ENCODE measurements at places on chromosomes 4 and X. TPM values are rescaled to one million over a fixed set of nuclear protein-coding genes. Genes with fewer than 3 reads are reported as not detected.

DNA sequence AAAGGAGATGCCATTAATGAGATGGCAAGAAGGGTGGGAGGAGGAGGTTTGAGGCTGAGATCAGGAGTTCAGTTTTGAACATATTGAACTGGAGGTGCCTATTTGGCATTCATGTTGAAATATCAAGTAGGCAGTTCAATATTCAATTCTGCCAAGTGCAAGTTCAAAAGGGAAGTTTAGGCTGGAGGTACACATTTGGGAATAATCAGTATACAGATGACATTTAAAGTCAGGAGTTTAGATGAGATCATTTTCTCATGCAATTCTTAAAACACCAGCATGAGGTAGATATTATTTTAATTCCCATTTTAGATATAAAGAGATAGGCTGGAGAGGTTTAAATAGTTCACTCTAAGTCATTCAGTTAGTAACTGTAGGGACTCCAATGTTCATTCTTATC is 26.1 kb downstream of the COQ2 start:
- H3K4me3 ChIP-seq, result no peak overlapping the region
- no peaks in the 10 kb centered on the region for H3K4me1 ChIP-seq
- no peaks in the 10 kb centered on the region for H3K27me3 ChIP-seq
- H3K36me3 ChIP-seq, result no peaks in the 10 kb centered on the region
- no peak overlapping the region for H3K27ac ChIP-seq
- no peak for DNase-seq

DNA sequence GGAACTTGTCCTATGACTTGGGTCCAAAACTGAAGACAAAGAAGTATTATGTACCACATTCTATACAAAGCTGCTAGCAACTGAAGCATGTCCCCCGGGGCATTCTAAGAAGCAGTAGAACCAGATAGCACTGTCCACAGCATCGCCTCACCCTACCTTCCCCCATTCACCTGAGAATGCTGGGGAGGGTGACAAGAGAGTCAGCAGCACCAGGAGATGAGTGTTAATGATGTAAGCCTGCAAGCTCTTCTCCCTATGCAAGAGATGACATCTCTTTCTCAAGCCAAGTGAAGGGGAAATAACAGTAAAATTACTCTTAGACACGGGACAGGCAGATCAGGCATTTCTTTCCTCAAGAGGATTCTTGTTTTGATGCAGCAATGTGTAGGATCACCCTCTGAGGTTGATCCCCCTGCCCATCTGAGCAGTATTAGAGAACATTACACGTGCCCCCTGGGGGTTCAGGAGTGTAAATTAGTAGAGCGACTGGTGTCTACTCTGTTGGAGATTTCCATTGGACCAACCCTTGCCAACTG is 13.9 kb upstream of the TLR1 start:
- H3K27ac ChIP-seq, result no peak overlapping the region
- H3K36me3 ChIP-seq, result no peaks in the 10 kb centered on the region
- H3K4me1 ChIP-seq, result no peaks in the 10 kb centered on the region
- H3K27me3 ChIP-seq, result no peaks in the 10 kb centered on the region

GRCh38 chrX:95117556-95117955 is 1443.5 kb downstream of the FAM133A start:
- no peaks in the 10 kb centered on the region for H3K27me3 ChIP-seq
- H3K4me1 ChIP-seq, result no peaks in the 10 kb centered on the region
- H3K27ac ChIP-seq, result no peak overlapping the region
- no peaks in the 10 kb centered on the region for H3K36me3 ChIP-seq

DNA sequence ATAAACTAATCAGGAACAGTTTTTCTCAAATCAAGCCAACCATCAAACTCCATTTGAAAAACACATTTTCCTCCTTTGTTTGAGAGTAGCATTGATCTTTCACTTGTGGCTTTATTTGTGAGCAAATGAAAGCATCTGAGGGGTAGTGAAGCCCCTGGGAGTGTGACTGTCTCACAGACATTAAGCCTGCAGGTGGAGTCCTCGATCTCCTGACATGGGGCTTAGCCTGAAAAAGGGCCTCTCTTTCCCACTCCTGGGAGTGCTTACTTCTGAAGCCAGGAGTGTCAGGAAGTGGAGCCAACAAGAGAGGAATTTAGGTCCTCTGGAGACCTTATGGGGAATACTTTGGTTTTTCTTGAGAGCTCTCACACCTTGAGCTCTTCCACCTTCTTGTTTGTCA is 158.2 kb upstream of the SFRP2 start:
- no peaks in the 10 kb centered on the region for H3K27me3 ChIP-seq
- no peak overlapping the region for H3K27ac ChIP-seq
- H3K4me1 ChIP-seq, result no peaks in the 10 kb centered on the region
- DNase-seq, result no peak
- H3K4me3 ChIP-seq, result no peak overlapping the region

SLC6A8 gene
- 155 TPM for polyA plus RNA-seq

GRCh38 chr4:34733185-34733941 is 1511.0 kb downstream of the ARAP2 start:
- H3K36me3 ChIP-seq, result no peaks in the 10 kb centered on the region
- no peaks in the 10 kb centered on the region for H3K4me1 ChIP-seq
- H3K27ac ChIP-seq, result no peak overlapping the region
- no peak for DNase-seq

DNA sequence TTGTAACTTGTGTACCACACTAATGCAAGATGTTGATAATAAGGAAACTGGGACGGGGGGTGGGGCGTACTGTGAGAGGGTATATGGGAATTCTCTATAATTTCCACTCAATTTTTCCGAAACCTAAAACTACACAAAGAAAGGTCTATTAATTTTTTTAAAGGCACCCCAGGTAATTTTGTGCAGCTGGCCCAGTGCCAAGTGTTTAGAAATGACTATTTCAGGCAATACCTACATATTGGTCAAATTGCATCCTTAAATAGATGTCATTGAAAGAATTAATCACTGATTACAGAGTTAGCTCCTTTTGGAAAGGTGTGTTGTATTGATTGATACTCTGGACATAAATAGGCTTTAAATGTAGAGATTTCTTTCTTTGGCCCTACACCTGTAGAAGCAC is 10.1 kb upstream of the MTMR1 start:
- no peak for DNase-seq
- no peak overlapping the region for H3K4me3 ChIP-seq
- no peaks in the 10 kb centered on the region for H3K4me1 ChIP-seq
- no peaks in the 10 kb centered on the region for H3K27me3 ChIP-seq
- no peak overlapping the region for H3K27ac ChIP-seq

DNA sequence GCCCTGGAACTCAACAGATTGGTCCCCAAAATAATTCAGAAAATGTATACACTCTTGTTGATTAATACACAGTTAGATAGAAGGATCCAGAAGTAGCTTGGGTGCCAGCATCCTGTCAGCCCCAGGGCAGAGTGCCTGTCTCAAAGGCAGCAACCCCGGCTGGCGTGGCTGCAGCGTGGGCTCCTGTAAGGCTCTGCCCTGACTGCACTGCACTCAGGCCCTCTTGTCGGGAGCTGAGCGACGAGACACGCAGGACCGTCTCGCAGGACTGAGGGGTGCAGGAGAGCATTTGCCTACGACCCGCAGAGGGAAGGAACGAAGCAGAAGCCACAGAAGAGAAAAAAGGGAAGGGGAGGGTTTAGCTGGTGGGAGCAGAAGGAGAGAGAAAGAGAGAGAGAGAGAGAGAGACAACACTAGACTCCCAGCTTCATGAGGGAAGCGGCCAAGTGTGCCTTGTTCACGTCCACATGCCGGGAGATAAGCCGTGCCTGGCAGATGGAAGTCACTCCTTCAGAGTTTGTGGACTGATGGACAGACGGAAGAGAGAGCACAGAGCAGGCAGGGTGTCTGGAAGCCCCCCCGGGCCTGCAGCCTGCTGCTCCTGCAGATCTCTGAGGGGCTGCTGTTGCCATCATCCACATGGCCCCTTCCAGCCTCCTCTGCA is 38.7 kb upstream of the HELT start:
- H3K27me3 ChIP-seq, result no peaks in the 10 kb centered on the region
- H3K36me3 ChIP-seq, result no peaks in the 10 kb centered on the region
- H3K4me3 ChIP-seq, result no peak overlapping the region
- peaks cover 30% of the 10 kb centered on the region for H3K4me1 ChIP-seq
- H3K27ac ChIP-seq, result peak overlapping the region; percentile 60
- DNase-seq, result no peak

C4orf33 gene
- polyA plus RNA-seq, result 3.0 TPM

DNA sequence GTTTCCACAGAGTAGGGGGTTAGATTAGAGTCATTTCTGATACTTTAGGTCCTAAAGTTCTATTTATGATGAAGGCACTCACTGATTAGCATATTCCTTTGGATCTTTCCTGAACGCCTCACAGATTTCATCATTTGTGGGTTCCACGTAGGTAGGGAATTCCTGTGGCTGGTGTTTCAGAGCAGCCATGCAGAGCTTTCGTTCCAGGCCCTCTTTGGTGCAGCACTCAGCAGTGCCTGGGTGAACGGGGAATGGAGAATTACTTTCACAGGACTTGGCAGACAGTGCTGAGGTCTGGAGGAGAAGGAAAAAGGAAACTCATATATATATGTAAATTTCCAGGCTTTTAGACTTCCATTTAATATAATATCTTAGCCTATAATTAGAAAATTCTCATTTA is 18.5 kb downstream of the GC start:
- no peak overlapping the region for H3K27ac ChIP-seq
- no peak for DNase-seq
- no peak overlapping the region for H3K4me3 ChIP-seq
- H3K27me3 ChIP-seq, result no peaks in the 10 kb centered on the region

CYSLTR1 gene
- polyA plus RNA-seq, result 0.51 TPM

GRCh38 chr4:156578005-156578404 is 393.6 kb downstream of the PDGFC start:
- no peak for DNase-seq
- no peak overlapping the region for H3K27ac ChIP-seq
- no peak overlapping the region for H3K4me3 ChIP-seq
- H3K4me1 ChIP-seq, result no peaks in the 10 kb centered on the region

NAP1L2 gene
- polyA plus RNA-seq, result 0.20 TPM

DNA sequence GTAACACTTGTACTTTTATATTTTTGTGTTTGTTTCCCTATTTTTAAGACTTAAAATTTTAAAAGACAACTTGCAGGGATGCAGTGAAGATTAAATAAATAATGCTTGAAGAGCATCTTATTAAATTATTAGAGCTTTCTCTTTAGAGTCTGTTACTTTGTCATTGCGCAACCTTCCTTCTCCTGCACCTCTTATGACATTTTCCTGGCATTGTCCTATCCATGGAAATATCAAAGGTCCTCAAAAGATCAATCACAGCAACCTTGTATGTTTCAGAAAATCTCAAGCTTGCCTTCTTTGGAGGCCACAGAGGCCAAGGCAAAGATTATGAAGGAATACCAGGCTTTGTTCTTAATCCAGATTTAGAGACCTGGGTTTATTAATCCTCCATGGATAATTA is 116.3 kb downstream of the GRXCR1 start:
- no peaks in the 10 kb centered on the region for H3K27me3 ChIP-seq
- no peaks in the 10 kb centered on the region for H3K36me3 ChIP-seq
- no peak for DNase-seq
- H3K27ac ChIP-seq, result no peak overlapping the region

MTTP gene
- polyA plus RNA-seq, result 1.3 TPM

ITM2A gene
- 22.6 TPM for polyA plus RNA-seq

DNA sequence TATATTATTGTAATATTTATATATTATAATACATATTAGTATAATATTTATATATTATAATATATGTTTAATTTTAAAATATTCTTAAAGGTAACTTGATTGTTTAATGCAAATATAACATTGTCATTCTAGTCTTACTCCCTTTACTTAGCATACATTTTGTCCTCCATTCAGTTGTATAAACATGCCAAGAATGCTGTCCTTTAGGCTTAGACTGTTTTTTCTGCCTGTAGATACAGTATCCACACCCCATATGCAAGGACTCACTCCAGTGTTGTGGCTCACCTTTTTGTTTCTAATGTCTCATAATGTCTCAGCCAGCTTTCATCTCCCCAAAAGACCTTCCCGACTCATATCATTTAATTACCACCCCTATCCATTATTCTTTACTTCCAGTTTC is 2110.0 kb downstream of the PCDH7 start:
- no peaks in the 10 kb centered on the region for H3K4me1 ChIP-seq
- H3K36me3 ChIP-seq, result no peaks in the 10 kb centered on the region
- no peak overlapping the region for H3K4me3 ChIP-seq
- no peak for DNase-seq
- no peaks in the 10 kb centered on the region for H3K27me3 ChIP-seq
- H3K27ac ChIP-seq, result no peak overlapping the region

EFNB1 gene
- 33.5 TPM for polyA plus RNA-seq

CXCL6 gene
- polyA plus RNA-seq, result 0.16 TPM
